Spinal cord (tissue), 10 donors: ENCODE measurements at places on chromosomes 12 and 14. TPM values are rescaled to one million over a fixed set of nuclear protein-coding genes. Genes with fewer than 3 reads are reported as not detected.

- H3K27me3 ChIP-seq = no peaks in the 10 kb centered on the region
- peak within 1 kb of the TSS; percentile 93 for H3K27ac ChIP-seq
- peaks cover 10% of the 10 kb centered on the region for H3K4me1 ChIP-seq
- DNase-seq = peak; percentile 66
- peak within 1 kb of the TSS; percentile 78 for H3K4me3 ChIP-seq
- peaks cover 20% of the 10 kb centered on the region for H3K36me3 ChIP-seq
These were observed at the start of gene ZNF641 for GRCh38 chr12:48350249-48351021. Gene ZNF641 (minus strand): TSS chr12:48350919. CDS start chr12:48348090, 2,829 bp downstream.

DNA sequence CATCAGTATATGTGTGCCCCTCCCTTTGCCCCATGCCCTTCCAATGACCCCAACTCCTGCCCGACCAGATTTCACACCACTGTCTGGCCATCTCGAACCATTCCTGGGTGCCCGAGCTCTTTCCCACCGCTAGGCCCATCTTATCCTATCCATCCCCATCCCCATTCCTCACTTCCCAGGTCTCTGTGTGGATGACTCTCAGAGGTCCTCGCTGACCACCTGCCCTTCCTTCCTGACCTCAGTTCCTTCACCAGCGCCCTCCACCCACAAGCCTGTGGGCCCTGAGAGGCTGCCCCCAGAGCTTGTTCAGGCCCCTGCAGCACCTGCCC, 49.1 kb downstream of the CYP46A1 start:
- peaks cover 4% of the 10 kb centered on the region for H3K36me3 ChIP-seq
- H3K4me1 ChIP-seq = peaks cover 71% of the 10 kb centered on the region
- H3K4me3 ChIP-seq = no peak overlapping the region
- no peak for DNase-seq
- no peaks in the 10 kb centered on the region for H3K27me3 ChIP-seq

GRCh38 chr14:30610787-30611343, 11.3 kb upstream of the SCFD1 start:
- no peaks in the 10 kb centered on the region for H3K4me1 ChIP-seq
- H3K27ac ChIP-seq = no peak overlapping the region
- H3K4me3 ChIP-seq = no peak overlapping the region
- DNase-seq = peak; percentile 66
- H3K27me3 ChIP-seq = no peaks in the 10 kb centered on the region
- H3K36me3 ChIP-seq = peaks cover 3% of the 10 kb centered on the region

DNA sequence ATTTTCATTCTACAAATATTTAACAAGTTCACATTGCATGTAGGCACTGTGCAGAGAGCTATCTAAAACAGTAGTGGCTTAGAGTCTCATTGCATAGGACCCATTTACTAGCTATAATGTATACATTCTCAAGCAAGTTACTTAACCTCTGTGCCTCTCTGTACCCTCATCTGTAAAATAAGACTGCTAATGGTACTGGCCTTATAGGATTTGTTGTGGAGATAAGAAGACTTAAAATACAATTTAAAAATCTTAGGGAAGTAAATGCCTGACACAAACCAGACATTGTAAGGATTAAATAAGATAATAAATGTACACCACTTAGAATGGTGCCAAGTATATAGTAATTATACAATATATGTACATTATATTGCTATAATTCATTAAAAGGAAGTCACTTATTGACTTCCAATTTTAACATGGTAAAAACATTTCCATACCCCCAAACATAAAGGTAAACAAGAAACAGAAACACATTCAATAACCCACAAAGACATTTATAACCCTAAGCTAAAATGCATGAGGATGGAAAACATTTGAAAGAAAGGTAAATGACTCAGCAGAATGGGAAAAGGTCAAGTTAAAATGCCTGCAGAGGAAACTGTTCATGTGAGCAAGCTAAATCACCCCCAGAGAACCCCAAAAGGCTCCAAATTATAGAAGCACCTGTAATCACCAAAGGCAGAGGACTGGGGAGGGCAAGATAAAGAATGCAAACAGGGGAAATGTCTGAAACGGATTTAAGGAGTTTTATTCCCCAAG, 30.8 kb downstream of the RPS6KA5 start:
- H3K36me3 ChIP-seq = no peaks in the 10 kb centered on the region
- no peaks in the 10 kb centered on the region for H3K4me1 ChIP-seq
- DNase-seq = no peak
- no peak overlapping the region for H3K4me3 ChIP-seq
- H3K27me3 ChIP-seq = no peaks in the 10 kb centered on the region

- H3K4me1 ChIP-seq = no peaks in the 10 kb centered on the region
- H3K36me3 ChIP-seq = no peaks in the 10 kb centered on the region
- peak; percentile 80 for DNase-seq
These were observed 37.8 kb upstream of the OR4E1 start for GRCh38 chr14:21711360-21711961.

The LRTM2 gene
- 3.2 TPM for total RNA-seq

- no peak overlapping the region for H3K4me3 ChIP-seq
- no peaks in the 10 kb centered on the region for H3K27me3 ChIP-seq
- H3K4me1 ChIP-seq = peaks cover 5% of the 10 kb centered on the region
- H3K36me3 ChIP-seq = no peaks in the 10 kb centered on the region
- no peak overlapping the region for H3K27ac ChIP-seq
These were observed 344.4 kb upstream of the CCDC196 start for GRCh38 chr14:66141733-66142132.

DNA sequence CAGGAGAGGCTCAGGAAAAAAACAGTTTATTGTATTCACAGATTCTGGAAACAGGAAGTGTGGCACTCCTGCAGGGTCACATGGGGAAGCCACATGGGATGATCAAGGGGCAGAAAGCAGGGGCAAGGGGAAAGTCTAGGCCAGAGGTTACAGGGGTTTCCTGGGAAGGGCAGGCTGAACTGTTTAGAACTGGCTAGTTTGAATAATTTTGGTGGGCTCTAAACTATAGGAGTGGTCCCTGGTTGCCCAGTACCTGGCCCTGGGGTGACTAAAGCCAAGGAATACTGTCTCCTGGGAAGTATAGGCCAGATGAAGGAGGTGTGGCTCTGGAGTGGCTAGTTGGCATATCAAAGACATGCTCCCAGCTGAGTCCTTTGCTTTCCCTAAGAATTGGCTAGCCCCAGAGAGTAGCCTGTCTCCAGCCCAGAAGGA, 169.2 kb downstream of the SLC41A2 start:
- H3K27me3 ChIP-seq = no peaks in the 10 kb centered on the region
- no peaks in the 10 kb centered on the region for H3K36me3 ChIP-seq
- H3K4me1 ChIP-seq = peaks cover 10% of the 10 kb centered on the region
- H3K4me3 ChIP-seq = no peak overlapping the region
- no peak for DNase-seq

The SMIM41 gene
- total RNA-seq = 0.33 TPM

DNA sequence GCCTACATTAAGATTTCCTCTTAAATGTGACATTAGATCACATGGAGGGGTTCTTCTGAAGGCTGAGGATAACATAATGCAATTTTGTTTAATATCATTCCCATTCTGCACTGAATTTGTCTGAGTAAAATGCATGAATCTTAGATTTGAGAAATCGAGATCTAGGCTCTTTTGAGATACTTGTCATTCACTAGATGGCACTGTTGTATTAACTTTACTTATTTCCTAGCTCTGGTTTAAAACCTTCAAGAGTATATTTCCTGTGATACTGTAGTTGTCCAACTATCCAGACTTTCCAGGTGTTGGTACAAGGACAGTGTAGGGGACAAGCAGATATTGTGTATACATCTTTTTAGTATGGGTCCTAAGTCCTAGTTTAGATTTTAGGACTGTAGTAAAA, 91.7 kb upstream of the SEL1L start:
- no peaks in the 10 kb centered on the region for H3K4me1 ChIP-seq
- no peak overlapping the region for H3K27ac ChIP-seq
- no peaks in the 10 kb centered on the region for H3K36me3 ChIP-seq
- peak; percentile 40 for DNase-seq
- no peak overlapping the region for H3K4me3 ChIP-seq

- no peak overlapping the region for H3K4me3 ChIP-seq
- no peak for DNase-seq
- no peaks in the 10 kb centered on the region for H3K4me1 ChIP-seq
- H3K27ac ChIP-seq = no peak overlapping the region
- no peaks in the 10 kb centered on the region for H3K27me3 ChIP-seq
- H3K36me3 ChIP-seq = no peaks in the 10 kb centered on the region
These were observed 30.3 kb upstream of the WDR89 start for GRCh38 chr14:63671987-63672386.

The EXOC3L4 gene
- total RNA-seq = not detected

GRCh38 chr14:103199124-103199523, 75.9 kb downstream of the TNFAIP2 start:
- H3K4me3 ChIP-seq = no peak overlapping the region
- H3K4me1 ChIP-seq = no peaks in the 10 kb centered on the region
- DNase-seq = no peak
- H3K27me3 ChIP-seq = no peaks in the 10 kb centered on the region
- no peak overlapping the region for H3K27ac ChIP-seq

GRCh38 chr14:24145690-24146452, 539 bp downstream of the PSME2 start:
- peak overlapping the region; percentile 96 for H3K4me3 ChIP-seq
- peaks cover 36% of the 10 kb centered on the region for H3K4me1 ChIP-seq
- H3K27me3 ChIP-seq = no peaks in the 10 kb centered on the region

DNA sequence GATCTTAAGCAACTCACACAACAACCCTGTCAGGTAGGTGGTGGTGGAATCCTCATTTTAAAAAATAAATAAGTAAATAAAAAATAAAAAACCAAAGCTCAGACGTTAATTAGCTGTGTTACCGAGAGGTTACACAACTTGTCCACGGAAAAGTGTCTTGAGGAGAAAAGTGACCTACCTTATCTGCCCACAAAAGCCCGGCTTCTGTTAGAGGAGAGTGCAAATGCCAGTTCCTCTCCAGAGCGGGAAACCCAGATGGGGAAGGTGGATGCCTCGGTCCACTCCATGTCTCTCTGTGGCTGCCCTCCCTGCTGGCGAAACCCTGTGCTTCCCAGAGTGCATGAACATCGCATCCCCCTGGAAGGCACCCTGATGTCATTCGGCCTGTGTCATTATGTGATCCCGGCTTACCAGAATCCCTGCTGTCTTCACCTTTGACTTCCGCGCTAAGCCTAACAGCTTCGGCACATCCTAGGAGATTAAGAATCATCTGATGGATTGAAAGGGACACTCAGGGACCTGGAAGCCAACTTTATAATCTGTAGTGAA, 6.4 kb downstream of the MLXIP start:
- H3K36me3 ChIP-seq = peaks cover 37% of the 10 kb centered on the region
- H3K4me3 ChIP-seq = no peak overlapping the region
- H3K4me1 ChIP-seq = peaks cover 55% of the 10 kb centered on the region
- no peaks in the 10 kb centered on the region for H3K27me3 ChIP-seq
- no peak for DNase-seq
- no peak overlapping the region for H3K27ac ChIP-seq

The EML1 gene
- 38.1 TPM for total RNA-seq

DNA sequence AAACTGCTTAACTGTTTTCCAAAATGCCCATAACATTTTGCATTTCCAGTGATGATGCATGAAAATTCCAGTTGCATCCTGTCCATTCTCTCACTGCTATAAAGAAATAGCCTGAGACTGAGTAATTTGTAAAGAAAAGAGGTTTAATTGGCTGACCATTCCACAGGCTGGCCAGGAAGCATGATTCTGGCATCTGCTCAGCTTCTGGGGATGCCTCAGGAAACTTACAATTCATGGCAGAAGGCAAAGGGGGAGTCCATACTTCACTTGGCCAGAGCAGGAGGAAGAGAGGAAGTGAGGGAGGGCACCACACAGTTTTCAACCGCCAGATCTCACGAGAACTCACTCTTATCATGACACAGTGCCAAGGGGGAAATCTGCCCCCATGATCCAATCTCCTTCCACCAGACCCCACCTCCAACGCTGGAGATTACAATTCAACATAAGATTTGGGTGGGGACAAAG, 18.2 kb upstream of the CLEC2D start:
- H3K4me1 ChIP-seq = peaks cover 10% of the 10 kb centered on the region
- H3K36me3 ChIP-seq = no peaks in the 10 kb centered on the region
- no peak overlapping the region for H3K4me3 ChIP-seq

- DNase-seq = no peak
- H3K4me1 ChIP-seq = peaks cover 7% of the 10 kb centered on the region
- no peaks in the 10 kb centered on the region for H3K27me3 ChIP-seq
- H3K4me3 ChIP-seq = no peak overlapping the region
- no peaks in the 10 kb centered on the region for H3K36me3 ChIP-seq
- H3K27ac ChIP-seq = no peak overlapping the region
These were observed 6.0 kb downstream of the CHPT1 start for GRCh38 chr12:101703487-101703886.

GRCh38 chr14:73342670-73343069, 105.4 kb downstream of the PAPLN start:
- DNase-seq = no peak
- peaks cover 4% of the 10 kb centered on the region for H3K4me1 ChIP-seq
- no peak overlapping the region for H3K4me3 ChIP-seq
- no peak overlapping the region for H3K27ac ChIP-seq
- H3K27me3 ChIP-seq = no peaks in the 10 kb centered on the region

- no peaks in the 10 kb centered on the region for H3K27me3 ChIP-seq
- H3K36me3 ChIP-seq = no peaks in the 10 kb centered on the region
- DNase-seq = no peak
- H3K4me3 ChIP-seq = no peak overlapping the region
- peak overlapping the region; percentile 12 for H3K27ac ChIP-seq
These were observed 73.2 kb downstream of the SUSD6 start for GRCh38 chr14:69684461-69685217.

DNA sequence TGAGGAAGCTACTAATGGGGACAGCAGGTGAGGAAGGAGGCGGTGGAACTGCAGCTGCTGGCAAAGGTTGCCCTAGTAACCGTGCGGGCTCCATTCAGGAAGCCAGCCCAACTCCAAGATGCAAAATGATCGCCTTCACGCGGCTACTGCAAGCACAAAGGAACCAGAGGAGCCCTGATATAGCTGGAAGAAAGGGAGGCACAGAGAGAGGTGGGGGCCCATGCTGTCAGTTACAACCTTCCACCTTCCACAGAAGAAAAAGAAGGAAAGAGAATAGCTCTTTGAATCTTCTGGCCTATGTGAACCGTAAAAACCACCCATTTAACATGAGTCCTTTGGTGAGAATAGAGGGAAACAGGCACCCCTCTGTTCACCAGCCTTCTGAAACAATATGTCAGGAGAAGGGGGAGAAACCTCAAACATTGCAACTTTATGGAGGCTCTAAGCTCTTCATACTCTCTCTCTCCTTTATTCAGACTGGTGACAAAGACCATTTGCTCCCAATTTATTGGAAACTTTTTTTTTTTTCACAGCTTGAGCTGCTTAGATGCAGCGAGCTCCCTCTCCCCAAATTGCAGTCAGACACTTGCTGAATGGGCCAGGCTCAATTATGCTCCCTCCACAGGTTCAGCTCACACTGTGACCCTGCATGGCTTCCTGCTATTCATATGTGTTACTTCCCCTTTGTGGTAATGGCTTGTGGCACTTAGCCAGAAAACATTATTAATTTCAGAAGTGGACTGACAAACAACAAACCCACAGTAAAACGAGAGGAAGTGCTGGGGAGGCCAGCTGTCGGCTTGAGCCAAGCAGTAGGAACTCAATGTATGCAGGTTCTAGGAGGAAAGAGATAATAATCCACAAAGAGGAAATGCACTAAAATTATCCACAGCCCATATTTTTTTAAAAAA, 6.2 kb downstream of the DUSP6 start:
- peak overlapping the region; percentile 0 for H3K4me3 ChIP-seq
- DNase-seq = peak; percentile 93
- H3K36me3 ChIP-seq = no peaks in the 10 kb centered on the region
- peaks cover 3% of the 10 kb centered on the region for H3K27me3 ChIP-seq
